Non-pigmented ciliary epithelial cell (primary cell): ENCODE measurements at places on chromosomes 1 and 21.

GRCh38 chr1:37673920-37674319 lies 18.4 kb upstream of the CDCA8 start:
- no peak for DNase-seq

DNA sequence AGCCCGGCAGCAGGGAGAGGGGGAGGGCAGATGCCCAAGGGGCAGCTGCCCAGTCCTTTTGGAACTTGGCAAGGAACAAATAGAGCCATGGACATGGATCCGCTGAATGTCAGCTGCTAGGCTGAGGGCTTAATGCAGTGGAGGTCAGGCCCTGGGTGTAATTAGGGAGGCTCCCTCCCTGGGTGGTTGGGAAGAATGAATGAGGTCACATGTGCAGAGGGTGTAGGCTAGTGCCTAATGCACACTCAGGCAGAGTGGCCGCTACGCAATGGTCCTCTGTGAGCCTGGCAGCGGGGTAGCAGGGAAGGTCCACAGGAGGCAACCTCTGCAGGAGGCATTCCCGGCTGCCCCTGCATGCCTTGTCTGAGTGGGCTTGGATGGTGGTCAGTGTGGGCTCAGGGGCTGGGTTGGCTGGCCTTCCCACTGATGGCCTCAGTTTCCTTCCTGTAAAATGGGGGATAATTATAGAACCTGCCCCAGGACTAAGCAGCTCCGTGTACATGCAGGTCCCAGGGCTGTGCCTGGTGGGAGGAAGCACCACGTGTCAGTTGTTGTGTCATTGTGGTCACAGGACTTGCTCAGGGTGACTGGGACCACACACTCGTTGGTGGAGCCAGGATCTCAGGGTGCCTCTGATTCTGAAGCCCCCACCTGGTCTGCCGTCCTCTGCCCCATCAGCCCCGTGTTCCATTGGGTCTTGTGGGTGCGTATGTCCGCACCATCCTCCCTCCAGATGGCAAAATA lies 81.6 kb upstream of the ACTL8 start:
- DNase-seq, result no peak

- DNase-seq, result no peak
These were observed 39.4 kb downstream of the C1orf21 start for GRCh38 chr1:184426278-184426674.

DNA sequence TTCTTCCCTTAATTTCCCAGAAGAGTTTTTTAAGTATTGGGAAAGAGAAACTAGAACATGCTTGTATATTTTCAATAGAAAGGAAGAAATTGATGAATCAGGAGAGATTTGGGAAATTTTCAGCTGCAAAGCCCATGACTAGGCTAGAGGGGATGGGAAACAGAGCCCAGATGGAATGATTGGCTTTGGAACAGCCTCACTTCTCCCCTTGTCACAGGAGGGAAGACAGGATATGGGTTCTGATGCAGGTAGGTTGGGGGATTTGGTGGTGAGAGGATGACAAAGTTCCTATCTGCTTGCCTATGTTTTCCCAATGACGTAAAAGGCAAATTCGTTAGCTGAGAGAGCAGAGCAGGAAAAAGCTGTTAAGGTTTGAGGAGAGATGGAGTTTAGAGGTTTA lies 31.0 kb upstream of the ARID1A start:
- no peak for DNase-seq

DNA sequence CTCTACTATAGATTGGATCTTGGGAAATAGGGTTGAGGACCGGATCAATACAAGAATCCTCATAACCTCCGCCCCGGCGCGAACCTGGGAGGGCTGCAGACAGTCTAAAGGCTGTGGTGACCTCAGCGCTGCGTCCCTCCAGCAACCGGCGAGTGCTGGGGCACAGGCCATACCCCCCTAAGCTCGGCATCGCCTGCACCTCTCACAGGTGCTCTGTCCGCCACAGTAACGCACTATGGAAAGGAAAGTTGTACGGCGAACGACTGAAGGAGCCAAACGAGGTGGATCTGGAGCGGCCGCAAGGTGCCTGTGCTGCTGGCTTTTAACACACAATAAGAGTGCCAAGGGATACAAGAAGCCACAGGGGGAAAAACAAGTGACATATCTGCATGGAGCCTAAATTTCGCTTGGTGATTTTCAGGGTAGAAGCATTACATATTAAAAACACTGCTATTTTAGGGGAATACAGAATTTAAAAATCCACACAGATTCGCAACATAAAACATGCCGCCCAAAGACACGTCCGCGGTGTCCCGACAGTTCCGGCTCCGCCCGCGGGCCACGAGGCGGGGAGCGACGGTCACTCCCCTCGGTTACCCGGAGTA lies 1.4 kb upstream of the RBM15 start:
- no peak for DNase-seq

GRCh38 chr1:3213730-3214129 lies 144.7 kb downstream of the PRDM16 start:
- DNase-seq, result no peak

DNA sequence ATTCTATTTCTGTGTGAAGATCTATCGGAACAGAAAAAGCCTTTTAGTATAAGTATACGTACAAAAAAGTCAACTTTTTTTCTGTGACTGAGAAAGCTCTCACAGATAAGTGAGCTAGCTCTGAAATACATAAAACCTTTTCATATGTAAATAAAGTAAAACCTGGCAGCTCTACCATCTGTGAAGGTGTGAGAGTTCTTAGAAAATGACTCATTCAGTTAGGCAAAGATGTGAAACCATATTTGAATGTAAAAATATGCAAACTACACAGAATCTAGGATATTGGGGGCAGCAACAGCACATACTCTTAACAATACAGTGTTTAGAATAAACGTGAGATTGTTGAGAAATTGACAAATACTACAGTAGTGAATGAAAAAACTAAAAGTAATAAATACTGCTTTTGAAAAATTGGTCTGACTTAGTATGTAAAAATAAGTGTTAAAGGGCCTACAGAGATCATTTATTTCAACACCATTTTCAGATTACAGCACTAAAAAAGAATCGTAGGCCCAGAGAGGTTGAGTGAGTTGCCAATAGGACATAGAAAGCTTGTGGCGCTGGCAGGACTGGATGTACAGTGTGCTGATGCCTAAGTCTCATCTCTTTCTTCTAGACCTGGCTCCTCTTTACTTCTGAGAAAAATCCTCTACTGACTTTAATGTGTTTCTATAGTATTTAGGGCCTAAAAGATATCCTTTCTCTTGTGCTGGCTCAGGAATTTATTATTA lies 19.8 kb downstream of the ATP6V1G3 start:
- no peak for DNase-seq

DNA sequence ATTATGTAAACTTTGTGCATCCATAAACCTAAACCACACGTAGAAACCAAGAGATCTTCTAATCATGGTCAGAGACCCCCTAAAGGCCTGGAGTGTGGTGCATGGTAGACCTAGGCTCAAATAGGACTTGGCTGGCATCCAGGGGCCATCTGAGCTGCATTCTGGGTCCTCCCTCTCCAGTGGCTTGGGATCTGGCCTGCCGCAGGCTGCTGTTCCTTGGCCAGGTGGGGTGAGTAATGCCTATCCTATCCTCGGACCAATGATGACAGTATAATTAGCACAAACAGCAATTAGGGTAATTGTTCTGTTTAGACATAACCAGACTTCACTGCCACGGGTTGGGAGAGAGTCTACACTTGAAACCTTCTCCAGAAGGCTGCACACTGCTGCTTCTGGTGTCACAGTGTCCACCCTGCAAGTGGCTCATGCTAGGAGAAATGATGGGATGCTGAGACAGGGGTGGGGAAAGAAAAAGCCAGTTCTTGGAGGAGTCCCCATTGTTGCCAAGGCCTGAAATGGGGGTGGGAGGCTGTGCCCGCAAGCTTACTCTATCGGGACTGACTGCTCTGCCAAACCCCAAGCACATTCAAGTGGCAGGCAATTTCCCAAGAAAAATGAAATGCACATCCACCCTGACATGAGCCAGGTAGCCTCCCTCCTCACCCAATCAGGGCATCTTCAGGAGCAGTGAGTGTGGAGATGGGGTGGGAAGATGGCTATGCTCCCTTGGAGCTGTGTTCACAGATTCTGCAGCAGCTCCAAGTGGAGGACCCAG lies 12.5 kb upstream of the PKP1 start:
- DNase-seq, result no peak
